ENCODE measurements at places on chromosomes 5 and 9.

DNA sequence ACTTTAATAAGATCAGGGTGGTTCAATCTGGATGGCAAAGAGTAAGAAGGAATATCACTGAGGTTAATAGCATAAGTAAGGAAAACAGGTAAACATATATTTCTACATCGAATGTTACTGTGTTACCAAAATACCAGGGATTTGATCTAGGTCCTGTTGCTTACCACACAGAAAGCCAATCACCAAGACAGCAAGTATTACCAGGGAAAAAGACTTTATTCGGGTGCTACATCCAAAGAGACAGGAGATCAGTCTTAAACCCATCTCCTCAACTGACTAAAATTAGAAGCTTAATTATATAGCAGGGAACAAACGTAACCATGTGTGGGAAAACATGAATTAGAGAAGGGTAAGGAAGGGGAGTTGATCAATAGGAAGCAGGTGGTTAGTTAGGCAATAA, 500.1 kb downstream of the EFNA5 start:
- no peak for ATAC-seq

DNA sequence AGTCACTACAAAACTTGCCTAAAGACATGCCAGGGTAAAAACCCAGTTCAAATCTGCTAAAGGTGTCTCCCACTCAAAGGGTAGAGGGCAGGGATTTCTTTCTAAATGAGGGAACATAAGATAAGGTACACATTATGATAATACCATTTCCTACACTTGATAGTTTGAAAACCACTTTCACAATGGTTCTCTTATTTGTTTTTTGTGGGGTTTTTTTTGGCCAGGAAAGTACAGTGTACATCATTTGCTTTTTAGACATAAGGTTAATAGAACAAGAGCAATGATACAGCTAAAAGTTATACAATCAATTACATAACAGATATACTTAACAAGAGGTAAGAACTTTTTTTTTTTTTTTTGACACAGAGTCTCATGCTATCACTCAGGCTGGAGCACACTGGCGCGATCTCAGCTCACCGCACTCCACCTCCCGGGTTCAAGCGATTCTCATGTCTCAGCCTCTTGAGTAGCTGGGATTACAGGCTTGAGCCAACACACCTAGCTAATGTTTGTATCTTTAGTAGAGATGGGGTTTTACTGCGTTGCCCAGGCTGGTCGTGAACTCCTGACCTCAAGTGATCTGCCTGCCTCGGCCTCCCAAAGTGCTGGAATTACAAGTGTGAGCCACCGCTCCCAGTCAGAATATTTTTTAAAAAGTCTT, 48.8 kb upstream of the GLRX start:
- no peak for ATAC-seq

DNA sequence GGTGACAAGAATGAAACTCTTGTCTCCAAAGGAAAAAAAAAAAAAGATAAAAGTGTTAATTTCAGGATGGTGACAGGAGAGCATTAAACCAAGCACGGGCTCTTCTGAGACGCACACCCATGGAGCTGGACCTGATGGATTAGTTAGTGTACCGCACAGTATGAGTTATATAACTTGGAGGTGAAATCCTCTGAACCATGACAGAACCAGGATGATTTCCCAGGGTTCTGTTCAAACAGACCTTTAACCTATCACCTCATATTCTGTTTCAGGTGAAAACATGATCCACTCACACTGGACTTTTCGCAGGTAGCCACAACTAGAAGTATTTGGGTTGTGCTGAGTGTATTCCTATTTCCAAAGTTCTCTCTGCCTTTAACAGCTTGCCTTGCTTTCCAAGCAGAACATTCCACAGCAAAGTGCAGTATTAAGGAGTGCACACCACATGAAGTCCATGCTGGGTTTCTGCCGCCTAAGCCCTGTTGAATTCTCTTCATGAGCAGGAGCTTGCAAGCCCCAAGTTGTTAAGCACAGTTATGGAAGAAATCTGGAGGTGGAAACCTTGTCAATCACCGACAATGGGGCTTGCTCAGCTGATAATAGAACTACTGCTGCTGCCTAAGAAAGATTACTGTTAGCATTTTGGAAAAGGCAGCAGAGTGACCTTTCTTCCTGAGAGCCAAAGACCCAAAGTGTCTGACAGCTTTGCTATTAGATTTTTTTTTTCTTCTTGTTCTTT, 461.7 kb downstream of the TLE1 start:
- no peak for ATAC-seq

GRCh38 chr9:106755736-106756135, 107.2 kb upstream of the ZNF462 start:
- ATAC-seq, result no peak

DNA sequence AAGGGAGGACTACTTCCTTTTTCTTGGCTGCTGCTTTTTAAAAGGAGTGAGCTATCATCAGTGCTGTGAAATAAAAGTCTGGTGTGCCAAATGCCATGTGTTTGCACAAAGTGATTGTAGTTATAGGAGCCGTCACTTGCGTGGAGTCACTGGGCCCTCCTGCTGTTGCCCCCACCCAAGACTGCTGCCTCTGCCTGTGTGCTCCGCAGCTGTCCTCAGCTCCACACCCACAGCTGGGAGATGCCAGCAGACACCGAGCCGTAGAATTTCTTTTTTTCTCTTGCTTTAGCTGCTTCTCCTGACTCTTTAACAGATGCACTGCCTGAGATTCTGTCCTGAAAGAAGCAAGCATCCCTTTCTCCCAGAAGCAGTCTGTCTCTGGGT, 9.8 kb upstream of the GLE1 start:
- ATAC-seq, result no peak

DNA sequence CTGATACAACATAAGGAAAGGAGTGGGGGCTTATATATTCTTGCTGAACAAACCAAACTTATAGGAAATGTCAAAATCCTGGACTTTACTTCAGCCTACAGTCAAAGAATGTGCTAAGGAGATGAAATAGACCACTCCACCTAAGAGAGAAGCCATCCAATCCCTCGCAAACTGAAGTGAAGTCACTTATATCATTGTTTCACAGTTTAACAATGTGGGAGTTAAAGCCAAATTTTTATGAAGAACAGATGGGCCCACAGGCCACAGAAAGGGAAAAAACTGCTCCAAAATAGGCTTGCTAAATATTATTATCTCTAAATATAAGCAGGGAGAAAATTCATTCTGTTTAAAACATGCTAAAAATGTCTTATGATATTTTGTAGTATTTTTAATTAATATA, 233.3 kb downstream of the GAS1 start:
- peak; percentile 91 for ATAC-seq

GRCh38 chr5:63111891-63112290, 533.3 kb downstream of the LRRC70 start:
- ATAC-seq, result no peak

GRCh38 chr5:134964359-134965270, 3.1 kb upstream of the CATSPER3 start:
- ATAC-seq, result no peak

- no peak for ATAC-seq
Measured at GRCh38 chr5:101278917-101279316, 375.8 kb upstream of the ST8SIA4 start.

GRCh38 chr9:26604076-26604662, 288.4 kb downstream of the CAAP1 start:
- ATAC-seq, result no peak

GRCh38 chr9:7228726-7229125, 471.0 kb downstream of the KDM4C start:
- ATAC-seq, result no peak

DNA sequence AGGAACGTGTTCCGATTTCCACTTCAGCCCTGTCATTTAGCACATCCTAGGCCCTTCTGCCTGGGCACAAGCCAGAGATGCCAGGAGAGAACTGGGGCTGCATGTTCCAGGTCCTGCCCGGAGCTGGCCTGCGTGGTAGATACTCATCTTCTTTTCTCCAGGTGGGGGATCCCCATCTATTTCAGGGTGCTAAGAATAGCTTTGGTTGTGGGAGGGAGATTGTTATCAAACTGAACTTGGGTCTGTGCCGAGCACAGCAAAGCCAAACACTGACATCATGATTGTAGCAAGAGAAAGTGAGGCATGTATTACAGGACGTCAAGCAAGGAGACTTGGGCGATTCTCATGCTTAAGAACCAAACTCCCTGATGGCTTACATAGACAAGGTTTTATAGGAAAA, 18.2 kb downstream of the C9orf153 start:
- no peak for ATAC-seq

- no peak for ATAC-seq
Measured at GRCh38 chr9:38343037-38343436, 49.5 kb upstream of the ALDH1B1 start.

GRCh38 chr5:52774005-52774410, 13.7 kb upstream of the ITGA1 start:
- ATAC-seq, result no peak

GRCh38 chr5:39055768-39056398, 18.3 kb downstream of the RICTOR start:
- no peak for ATAC-seq

GRCh38 chr9:89738137-89738932, 133.5 kb downstream of the GADD45G start:
- ATAC-seq, result no peak

DNA sequence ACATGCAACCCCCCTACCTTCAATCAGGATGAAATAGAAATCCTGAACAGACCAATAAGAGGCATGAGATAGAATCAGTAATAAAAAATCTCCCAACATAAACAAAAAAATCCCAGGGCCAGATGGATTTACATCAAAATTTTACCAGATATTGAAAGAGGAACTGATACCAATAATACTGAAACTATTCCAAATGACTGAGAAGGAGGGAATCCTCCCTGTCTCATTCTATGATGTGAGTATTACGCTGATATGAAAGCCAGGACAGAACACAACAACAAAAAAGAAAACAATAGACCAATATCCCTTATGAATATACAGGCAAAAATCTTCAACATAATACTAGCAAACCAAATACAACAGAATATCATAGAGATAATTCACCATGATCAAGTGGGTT, 109.0 kb upstream of the SMC2 start:
- no peak for ATAC-seq

DNA sequence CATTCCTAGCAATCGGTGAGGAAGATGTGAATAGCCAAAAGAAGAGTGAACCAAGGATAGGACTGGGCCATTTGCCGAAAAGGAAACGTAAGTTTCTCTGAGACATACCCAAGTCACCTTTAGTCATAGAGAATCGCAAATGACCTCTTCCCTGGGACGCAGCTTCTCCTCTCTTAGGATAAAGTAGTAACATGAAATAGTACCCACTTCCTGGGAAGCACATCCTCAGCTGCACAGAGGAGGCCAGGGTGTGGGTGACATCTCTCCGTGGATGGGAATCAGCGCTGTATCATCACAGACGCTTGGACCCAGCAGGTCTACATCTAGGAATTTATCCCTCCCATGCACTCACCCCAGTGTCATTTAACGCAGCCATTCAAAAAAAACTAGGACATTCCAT, 120.9 kb upstream of the PHYKPL start:
- ATAC-seq, result no peak

DNA sequence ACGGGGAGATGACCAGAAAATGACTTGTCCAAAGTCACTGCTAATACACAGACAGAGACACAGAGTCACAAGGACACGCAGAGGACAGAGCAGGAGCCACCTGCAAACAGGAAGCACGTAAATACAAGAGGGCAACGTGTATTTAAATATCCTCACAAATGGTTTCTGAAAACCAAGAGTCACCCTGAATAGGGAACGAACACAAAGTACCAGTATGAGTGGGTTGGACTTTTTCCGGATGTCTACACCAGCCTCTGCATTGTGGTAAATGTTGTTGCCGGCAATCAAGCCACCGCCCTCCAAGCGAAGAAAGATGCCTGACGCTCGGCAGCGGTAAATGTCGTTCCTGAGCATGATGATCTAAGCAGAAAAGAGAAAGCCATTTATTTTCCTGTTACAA, 44.5 kb downstream of the FBXO10 start:
- no peak for ATAC-seq

GRCh38 chr9:12961276-12961809, 186.5 kb downstream of the LURAP1L start:
- no peak for ATAC-seq

- no peak for ATAC-seq
Measured at GRCh38 chr9:107983181-107983603, 493.6 kb upstream of the KLF4 start.

- no peak for ATAC-seq
Measured at GRCh38 chr5:55232271-55232984, 980 bp downstream of the CCNO start.

Measured in SK-N-SH treated with all-trans-retinoic acid at 6 μM for 48 hours (cell line).